ENCODE measurements at places on chromosomes 12 and 14.

DNA sequence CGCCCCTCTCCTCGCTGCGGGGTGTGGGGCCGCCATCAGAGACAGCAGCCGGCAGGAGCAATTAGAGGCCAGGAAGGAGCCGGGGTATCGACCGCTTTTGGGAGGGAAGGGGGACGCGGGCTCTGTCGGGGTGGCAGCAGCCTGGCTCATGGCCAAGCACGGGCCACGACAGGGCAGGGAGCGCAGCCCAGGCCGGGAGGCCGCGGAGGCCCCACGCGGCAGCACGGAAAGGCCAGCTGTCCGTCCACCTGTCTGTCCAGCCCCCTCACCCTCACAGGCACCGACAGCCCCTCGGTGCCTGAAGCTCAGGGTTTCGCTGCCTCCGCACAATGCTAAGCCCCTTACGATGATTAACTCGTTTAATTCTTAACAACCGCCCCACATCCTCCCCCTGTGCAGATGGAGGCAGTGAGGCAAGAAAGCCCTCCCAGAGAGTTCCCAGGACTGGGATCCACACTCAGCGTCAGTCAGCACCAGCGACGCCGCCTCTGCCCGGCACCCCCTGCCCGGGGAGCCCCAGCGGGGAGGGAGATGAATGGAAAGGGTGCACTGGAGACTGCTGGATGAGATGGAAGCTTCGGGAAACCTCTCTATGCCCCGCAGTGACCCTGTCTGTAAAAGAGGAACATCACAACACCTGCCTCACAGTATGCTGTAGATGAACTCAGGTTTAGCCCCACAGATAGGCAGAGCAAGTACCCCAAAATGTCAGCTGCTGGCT is 23.7 kb downstream of the NCOR2 start:
- DNase-seq, result no peak

GRCh38 chr12:92175961-92176360 is 30.3 kb upstream of the BTG1 start:
- no peak for DNase-seq

DNA sequence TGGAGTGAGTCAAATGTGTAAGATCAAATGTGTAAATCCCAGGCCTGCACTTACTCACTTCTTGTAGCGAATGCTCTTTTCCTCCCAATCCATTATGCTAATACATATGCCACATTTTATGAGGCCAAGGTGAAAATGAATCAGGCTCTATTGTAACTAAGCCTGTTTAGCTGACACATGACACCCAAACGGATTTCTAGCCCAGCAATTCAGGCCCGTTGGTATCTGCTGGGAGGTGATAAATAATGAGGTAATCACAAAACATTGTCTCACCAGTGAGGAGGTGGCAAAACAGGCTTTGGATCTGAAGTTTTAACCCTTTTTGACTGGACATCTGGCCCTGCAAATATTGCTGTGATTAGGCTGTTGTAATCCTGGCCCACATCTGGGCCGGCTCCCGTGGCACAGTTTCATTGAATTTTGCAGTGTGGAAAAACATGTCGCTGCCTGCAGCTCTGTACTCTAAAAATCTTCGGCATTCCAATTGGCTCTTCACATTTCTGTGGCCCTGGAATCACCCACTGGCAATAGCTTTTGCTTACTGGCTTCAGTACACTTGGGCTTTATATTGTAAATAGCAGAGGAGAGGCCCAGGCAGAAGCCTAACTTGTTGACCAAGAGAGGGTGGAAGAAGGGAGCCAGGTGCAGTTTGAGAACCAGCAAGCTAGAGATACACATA is 106.1 kb downstream of the PAX9 start:
- no peak for DNase-seq

DNA sequence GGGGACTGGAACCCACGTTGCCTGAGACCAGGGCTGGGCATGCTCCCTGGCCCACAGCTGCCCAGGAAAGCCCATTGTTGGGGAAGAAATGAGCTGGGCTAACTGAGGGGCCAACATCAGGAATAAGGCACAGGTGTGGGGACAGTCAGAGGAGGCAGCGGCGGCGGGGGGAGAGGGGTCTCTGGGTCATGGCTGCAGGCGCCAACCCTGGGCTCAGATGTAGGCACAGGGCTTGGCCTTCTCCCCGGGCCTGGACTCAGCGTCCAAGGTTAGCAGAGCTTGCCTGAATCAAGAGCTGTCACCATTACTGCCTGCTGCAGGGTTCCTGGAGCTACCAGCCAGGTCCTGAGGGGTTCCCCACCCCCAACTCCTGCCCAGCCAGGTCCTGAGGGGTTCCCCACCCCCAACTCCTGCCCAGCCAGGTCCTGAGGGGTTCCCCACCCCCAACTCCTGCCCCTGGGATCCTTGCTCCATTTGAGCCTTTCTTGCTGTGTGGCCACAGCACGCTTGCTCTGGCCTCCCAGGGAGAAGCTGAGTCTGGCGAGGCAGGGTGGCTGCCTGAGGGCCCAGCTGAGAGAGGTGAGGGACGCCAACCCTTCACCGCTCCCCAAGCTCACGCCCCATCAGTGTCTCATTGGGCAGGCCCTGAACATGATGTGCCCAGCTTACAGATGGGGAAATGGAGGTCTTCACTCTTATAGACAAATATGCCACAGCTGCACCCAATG is 6.2 kb downstream of the CHGA start:
- DNase-seq, result no peak

DNA sequence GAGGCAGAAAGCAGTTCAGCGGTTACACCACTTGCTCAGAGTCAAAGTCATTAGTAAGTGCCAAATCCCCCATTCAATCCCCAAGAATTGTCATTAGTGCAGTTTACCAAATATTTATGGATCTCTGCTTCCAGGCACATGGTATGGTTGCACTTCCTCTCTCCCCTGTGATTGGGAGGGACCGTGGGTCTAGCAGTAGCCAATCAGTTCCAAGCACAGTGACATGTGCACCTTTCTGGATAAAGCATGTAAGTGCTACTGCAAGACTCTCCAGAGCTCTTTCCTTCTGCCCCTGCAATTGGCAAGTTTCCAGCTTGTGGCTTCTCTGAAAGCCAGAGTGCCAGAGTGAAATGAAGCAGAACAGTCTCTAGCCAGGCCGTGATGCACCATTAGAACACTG is 85.3 kb upstream of the FLRT2 start:
- peak; percentile 50 for DNase-seq

DNA sequence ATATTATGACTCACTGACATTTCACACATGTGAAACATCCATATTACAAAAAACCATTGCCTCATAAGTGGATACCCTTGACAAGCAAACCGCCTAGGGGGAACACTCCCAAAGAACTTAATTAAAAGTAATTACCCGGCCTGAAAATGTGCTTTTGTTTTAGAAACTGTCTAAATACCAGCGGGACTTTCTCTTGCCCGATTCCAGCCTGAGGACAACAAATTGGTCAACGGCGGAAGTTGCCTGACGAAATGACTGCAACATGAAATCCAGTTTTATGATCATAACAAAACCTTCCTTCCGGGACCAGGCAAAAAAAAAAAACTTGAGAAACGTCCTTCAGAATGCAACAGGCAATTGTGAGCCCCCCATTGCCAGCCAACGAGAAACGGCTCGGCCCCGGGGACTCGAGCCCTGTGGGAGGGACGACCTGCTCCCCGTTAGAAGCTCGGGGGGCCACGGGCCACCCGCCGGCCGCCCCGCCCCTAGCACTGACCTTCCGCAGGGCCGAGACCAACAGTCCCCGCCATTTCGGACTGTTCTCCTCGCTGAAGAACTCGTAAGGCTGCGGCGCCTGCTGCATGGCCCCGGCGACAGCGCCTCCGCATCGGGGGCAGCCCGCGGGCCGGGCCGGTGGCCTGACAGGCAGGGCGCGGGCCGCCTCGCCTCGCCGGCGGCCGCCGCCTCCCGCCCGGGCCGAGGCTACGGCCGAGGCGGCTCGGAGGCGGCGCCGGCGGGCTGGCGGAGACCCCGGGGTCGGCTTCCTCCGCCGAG is 490 bp downstream of the SOS2 start:
- DNase-seq, result peak; percentile 22

Measured in GDM1 (cell line).